Activated CD8-positive, alpha-beta T cell treated with anti-CD3 and anti-CD28 coated beads for 36 hours (primary cell): ENCODE measurements at places on chromosomes 3 and 15. TPM values are rescaled to one million over a fixed set of nuclear protein-coding genes. Genes with fewer than 3 reads are reported as not detected.

SKIL gene
- 13.2 TPM for total RNA-seq

RHCG gene
- total RNA-seq = not detected

NR2E3 gene
- total RNA-seq = not detected

PTPRG gene
- not detected for total RNA-seq

SLMAP gene
- 47.3 TPM for total RNA-seq

DNA sequence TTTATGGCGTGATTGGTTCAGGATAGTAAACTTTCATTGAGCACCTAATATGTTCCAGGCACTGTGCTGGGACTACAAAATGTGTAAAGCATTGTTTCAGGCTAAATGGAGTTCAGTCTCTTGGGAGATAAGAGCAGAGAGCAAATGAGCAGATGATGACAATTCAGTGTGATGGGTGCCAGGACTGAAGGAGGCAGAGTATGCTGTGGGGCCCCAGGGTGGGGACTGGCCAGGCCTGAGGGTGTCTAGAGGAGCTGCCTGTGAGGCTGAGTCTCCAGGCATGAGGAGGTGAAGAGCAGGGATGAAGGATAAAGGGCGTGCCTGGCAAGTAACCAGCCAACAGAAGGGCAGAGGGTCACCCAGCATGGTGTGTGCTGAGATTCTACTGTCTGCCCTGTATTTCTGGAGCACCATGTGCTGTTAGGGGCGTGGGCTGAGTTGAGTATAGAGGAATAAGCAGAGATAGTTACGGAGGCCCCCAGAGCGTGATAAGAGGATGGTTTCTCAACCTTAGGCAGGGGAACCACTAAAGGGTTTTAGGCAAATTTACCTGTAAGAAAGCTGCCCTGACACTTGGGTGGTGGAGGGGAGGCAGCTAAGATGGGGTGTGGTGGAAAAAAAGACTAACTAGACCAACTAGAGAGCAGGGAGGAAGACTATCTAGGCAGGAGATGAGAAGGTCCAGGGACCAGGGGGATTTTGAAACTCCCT lies 38.5 kb downstream of the EPHB1 start:
- H3K36me3 ChIP-seq = no peaks in the 10 kb centered on the region
- no peaks in the 10 kb centered on the region for H3K4me1 ChIP-seq
- H3K4me3 ChIP-seq = no peak overlapping the region
- no peak overlapping the region for H3K27ac ChIP-seq

- no peak overlapping the region for H3K27ac ChIP-seq
- peak; percentile 24 for DNase-seq
- H3K4me3 ChIP-seq = peak overlapping the region; percentile 0
- H3K27me3 ChIP-seq = no peaks in the 10 kb centered on the region
- peaks cover 11% of the 10 kb centered on the region for H3K36me3 ChIP-seq
Measured at GRCh38 chr15:40567111-40567510, 2.0 kb upstream of the RPUSD2 start.

- peaks cover 6% of the 10 kb centered on the region for H3K4me1 ChIP-seq
- H3K27me3 ChIP-seq = peaks cover 6% of the 10 kb centered on the region
- peak; percentile 54 for DNase-seq
- H3K4me3 ChIP-seq = peak overlapping the region; percentile 48
- H3K27ac ChIP-seq = no peak overlapping the region
- no peaks in the 10 kb centered on the region for H3K36me3 ChIP-seq
Measured at GRCh38 chr3:151328298-151328995, 902 bp downstream of the P2RY13 start.

DNA sequence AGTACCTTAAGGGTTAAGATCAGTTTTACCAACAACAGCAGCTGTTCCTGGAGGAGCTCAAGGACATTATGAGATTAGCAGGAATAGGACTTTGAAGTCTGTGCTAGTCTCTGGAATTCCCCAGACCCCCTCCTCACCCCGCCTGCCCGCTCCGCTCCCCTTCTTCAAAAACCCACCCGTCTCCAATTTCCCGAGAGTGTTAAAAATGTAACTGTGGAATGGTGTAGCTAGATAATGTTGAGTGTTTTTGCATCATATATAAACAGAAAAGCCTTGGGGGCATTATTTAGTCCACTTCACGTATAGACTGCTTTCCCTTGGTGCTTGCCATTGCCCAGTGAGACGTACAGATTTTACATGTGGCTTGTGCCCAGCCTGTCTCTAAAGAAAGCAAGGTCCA lies 65.0 kb upstream of the SEMA6D start:
- no peaks in the 10 kb centered on the region for H3K27me3 ChIP-seq
- no peaks in the 10 kb centered on the region for H3K4me1 ChIP-seq
- H3K36me3 ChIP-seq = no peaks in the 10 kb centered on the region
- no peak overlapping the region for H3K4me3 ChIP-seq
- DNase-seq = no peak
- H3K27ac ChIP-seq = no peak overlapping the region

DNA sequence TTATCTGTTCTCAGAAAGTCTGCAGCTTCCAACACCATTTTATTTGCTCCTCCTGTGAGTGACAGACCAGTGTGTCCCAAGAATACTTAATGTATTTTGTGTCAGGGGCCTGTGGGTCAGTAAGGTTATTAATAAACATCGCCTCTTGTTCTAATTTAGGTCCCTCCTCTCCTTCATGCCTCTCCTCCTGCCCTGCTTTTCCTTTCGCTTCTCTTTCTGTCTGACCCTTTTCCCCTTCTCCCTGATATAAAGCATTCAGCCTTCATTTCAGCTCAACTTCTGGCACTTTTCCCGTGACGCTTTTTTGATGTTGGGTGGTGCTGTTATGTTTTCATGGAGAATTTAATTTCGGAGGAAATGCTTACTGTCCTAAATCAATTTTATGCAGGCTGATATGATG lies 29.7 kb upstream of the NR2F2 start:
- no peaks in the 10 kb centered on the region for H3K4me1 ChIP-seq
- no peaks in the 10 kb centered on the region for H3K36me3 ChIP-seq
- H3K4me3 ChIP-seq = no peak overlapping the region
- H3K27ac ChIP-seq = no peak overlapping the region

- peaks cover 66% of the 10 kb centered on the region for H3K4me1 ChIP-seq
- peak; percentile 68 for DNase-seq
- peak overlapping the region; percentile 46 for H3K4me3 ChIP-seq
- no peaks in the 10 kb centered on the region for H3K27me3 ChIP-seq
Measured at GRCh38 chr15:67150023-67150860, 84.8 kb downstream of the SMAD3 start.

DNA sequence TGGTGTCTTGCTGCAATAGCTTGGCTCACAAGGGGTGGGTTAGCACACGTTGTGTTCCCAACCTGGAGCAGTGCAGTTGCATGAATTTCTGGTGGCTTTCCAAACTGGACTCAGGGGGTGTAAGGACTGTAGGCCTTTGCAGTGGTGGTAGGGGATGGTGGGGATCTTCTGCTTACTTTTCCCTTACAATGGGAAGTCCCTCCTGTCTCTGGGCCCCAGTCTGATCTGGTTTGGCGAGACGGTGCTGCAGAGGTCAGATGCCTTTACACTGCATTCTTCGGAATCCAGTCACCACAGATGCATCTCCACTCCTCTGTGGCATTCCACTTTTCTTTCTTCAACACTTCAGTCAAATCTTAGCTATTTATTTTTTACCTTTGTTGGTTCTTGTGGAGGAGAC lies 132.1 kb downstream of the DOCK3 start:
- H3K27me3 ChIP-seq = no peaks in the 10 kb centered on the region
- no peaks in the 10 kb centered on the region for H3K4me1 ChIP-seq
- no peak for DNase-seq
- H3K4me3 ChIP-seq = no peak overlapping the region

DNA sequence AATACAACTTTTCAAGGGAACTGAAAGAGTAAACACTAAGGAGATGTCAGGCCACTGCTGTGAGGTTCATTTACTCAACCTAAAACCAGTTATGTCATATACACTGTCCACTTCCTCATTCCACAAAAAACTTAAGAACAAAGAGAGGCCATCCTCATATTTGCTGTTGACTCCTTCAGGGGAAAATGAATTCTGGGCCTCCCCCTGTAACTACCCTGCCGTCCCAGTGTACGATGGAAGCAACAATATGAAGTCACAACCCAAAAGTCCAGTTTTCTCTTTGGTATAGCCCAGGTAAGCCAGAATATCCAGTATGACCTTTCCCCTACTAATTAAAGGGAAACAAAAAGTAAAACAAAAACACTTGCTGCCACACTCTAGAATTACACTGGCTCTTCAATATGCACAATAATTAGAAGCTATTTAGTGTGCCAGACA lies 16.2 kb downstream of the CEP152 start:
- H3K36me3 ChIP-seq = peaks cover 51% of the 10 kb centered on the region
- H3K27me3 ChIP-seq = no peaks in the 10 kb centered on the region
- H3K27ac ChIP-seq = peak overlapping the region; percentile 64
- no peak overlapping the region for H3K4me3 ChIP-seq
- DNase-seq = no peak

GRCh38 chr3:64974401-64974800 lies 286.6 kb upstream of the ADAMTS9 start:
- DNase-seq = no peak
- no peaks in the 10 kb centered on the region for H3K4me1 ChIP-seq
- H3K4me3 ChIP-seq = no peak overlapping the region

DNA sequence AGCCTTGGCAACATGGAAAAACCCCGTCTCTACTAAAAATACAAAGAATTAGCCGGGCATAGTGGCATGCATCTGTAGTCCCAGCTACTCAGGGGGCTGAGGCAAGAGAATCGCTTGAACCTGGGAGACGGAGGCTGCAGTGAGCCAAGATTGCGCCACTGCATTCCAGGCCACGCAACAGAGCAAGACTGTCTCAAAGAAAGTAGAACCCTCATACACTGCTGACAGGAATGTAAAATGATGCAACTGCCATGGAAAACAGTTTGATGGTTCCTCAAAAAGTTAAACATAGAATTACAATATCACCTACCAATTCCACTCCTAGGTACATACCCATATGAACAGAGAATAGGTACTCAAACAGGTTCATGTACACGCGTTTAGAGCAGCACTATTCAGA lies 158.9 kb downstream of the TBC1D5 start:
- DNase-seq = no peak
- H3K36me3 ChIP-seq = peaks cover 1% of the 10 kb centered on the region
- peaks cover 11% of the 10 kb centered on the region for H3K4me1 ChIP-seq
- H3K27me3 ChIP-seq = no peaks in the 10 kb centered on the region
- no peak overlapping the region for H3K27ac ChIP-seq

DNA sequence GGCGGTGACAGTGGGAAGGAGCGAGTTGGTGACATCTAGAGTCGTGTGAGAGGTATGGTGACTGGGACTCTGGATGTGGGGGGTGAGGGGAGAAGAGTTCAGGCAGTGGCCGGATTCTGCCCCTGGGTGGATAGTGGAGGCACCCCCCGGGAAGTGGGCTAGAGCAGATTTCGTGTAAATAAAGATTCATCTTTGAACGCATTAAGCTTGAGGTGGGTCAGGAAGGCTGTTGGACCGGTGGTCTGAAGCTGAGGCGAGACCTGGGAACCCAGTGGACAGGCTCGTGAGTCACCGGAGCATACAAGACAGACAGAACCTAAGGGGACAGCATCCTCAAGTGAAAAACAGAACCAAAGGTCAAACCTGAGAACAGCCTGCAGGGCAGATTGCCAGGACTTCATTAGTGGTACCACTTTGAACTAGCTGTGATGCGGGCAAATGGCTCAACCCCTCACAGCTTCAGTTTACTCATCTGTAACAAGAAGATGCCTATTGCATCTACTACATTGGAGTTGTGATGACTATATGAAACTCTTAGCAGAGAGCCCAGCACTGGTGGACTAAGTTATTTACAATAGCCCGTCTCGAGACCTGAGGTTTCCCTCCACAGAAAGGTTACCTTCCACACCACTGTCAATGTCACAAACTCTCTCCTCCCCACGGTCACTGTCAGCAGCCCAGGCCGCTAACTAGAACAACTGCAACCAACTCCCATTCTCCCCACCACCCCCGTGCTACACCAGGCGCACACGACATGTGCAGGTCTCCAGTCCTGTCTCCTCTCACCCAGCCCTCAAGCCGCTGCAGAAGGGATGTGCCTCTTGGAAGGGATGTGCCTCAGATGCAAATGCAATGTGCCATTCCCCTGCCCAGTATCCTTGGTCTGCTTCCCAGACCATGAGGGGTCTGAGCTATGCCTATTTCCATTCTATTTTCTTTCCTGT lies 901 bp upstream of the CLN6 start:
- peak overlapping the region; percentile 87 for H3K27ac ChIP-seq
- peak overlapping the region; percentile 78 for H3K4me3 ChIP-seq
- peaks cover 18% of the 10 kb centered on the region for H3K36me3 ChIP-seq
- peaks cover 29% of the 10 kb centered on the region for H3K4me1 ChIP-seq

GRCh38 chr15:75532413-75533250 lies 46.5 kb downstream of the PTPN9 start:
- no peak overlapping the region for H3K4me3 ChIP-seq
- H3K27ac ChIP-seq = peak overlapping the region; percentile 25
- no peaks in the 10 kb centered on the region for H3K27me3 ChIP-seq
- peaks cover 9% of the 10 kb centered on the region for H3K4me1 ChIP-seq

- H3K4me1 ChIP-seq = no peaks in the 10 kb centered on the region
- no peak overlapping the region for H3K27ac ChIP-seq
- no peak overlapping the region for H3K4me3 ChIP-seq
- H3K36me3 ChIP-seq = no peaks in the 10 kb centered on the region
Measured at GRCh38 chr15:59696332-59696731, 7.2 kb upstream of the BNIP2 start.

GRCh38 chr3:115552007-115552406 lies 71.3 kb upstream of the GAP43 start:
- peaks cover 15% of the 10 kb centered on the region for H3K27me3 ChIP-seq
- no peaks in the 10 kb centered on the region for H3K4me1 ChIP-seq
- no peaks in the 10 kb centered on the region for H3K36me3 ChIP-seq
- H3K27ac ChIP-seq = no peak overlapping the region

DNA sequence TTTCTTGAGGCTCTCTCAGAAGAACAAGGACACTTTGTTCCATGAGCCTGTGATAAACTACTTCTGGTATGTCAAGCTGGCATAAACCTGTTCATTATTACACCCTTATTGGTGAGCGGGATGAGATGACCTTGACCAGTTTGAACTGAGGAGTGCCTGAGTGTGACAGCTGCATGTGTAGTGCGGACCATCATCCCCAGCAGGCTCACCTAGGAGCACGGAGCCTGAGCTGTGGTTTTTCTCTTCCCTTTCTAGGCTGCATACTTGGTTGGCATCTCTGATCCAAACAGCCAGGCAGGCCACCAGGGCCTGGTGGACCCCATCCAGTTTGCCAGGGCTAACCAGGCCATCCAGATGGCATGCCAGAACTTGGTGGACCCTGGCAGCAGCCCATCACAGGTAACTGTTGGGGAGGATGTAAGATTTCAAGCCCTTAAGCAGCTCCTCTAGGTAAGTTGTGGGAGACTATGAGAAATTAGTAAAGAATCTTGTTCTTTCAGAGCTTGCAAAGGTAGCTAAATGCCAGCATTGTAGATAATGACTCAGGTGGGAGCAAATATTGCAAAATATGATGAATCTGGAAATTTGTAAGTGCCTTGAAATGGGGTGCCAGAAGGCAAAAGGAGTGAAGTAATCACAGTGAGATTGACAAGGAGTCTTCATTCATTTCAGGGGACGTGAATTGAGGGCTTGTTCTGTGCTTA lies 288.9 kb upstream of the TPM1 start:
- H3K27ac ChIP-seq = no peak overlapping the region
- no peaks in the 10 kb centered on the region for H3K27me3 ChIP-seq
- no peak overlapping the region for H3K4me3 ChIP-seq
- H3K4me1 ChIP-seq = no peaks in the 10 kb centered on the region
- no peaks in the 10 kb centered on the region for H3K36me3 ChIP-seq

GRCh38 chr3:184320104-184320445 lies 5.7 kb downstream of the EIF4G1 start:
- peaks cover 47% of the 10 kb centered on the region for H3K4me1 ChIP-seq
- no peaks in the 10 kb centered on the region for H3K27me3 ChIP-seq

GRCh38 chr15:57297630-57298029 lies 78.7 kb upstream of the CGNL1 start:
- H3K27me3 ChIP-seq = no peaks in the 10 kb centered on the region
- no peak overlapping the region for H3K4me3 ChIP-seq
- no peak for DNase-seq
- no peak overlapping the region for H3K27ac ChIP-seq
- H3K4me1 ChIP-seq = peaks cover 9% of the 10 kb centered on the region

- no peak for DNase-seq
- H3K36me3 ChIP-seq = no peaks in the 10 kb centered on the region
- H3K4me3 ChIP-seq = no peak overlapping the region
- H3K4me1 ChIP-seq = no peaks in the 10 kb centered on the region
- no peak overlapping the region for H3K27ac ChIP-seq
Measured at GRCh38 chr3:120424506-120424905, 26.3 kb downstream of the FSTL1 start.
